ENCODE measurements at places on chromosomes 5 and 9. TPM values are rescaled to one million over a fixed set of nuclear protein-coding genes. Genes with fewer than 3 reads are reported as not detected.
A peak's percentile ranks its signal among the peaks of the same experiment; 100 is the strongest.

- DNase-seq: peak; percentile 65
These were observed at the start of gene ADRA1B for GRCh38 chr5:159915904-159916840. Gene ADRA1B (plus strand): TSS chr5:159916482. CDS start chr5:159916906, 424 bp downstream.

DNA sequence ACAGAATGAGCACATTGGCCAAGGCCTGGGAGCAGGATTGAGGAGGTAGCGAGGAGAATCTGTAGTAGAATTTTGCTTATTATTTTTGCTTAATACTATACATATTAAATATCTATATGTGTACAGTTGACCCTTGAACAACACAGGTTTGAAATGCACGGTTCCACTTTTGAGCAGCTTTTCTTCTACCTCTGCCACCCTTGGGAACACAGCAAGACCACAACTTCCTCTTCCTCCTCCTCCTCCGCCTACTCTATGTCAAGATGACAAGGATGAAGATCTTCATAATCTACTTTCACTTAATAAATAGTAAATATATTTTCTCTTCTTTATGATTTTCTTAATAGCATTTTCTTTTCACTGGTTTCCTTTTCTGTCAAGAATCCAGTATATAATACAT, 541.4 kb downstream of the KCTD16 start:
- no peak for DNase-seq

DNA sequence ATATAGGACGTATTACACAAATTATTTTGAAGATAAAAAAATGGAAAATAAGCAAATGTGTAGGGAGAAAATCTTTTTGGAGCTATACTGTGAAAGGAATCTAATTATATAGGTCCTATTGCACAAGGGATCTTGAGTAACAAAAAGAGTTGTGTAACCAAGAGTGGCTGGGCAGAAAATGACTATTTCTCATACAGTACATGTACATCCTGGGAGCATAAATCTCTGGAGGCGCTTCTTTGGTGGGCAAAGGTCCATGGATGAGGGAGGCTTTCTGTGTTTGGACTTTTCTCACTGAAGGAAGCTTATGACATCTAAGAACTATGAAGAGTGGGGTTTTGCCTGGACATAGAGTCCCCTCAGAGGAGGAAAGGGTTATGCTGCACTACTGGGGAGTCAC, 29.8 kb downstream of the ANKS6 start:
- DNase-seq: no peak

Gene MEGF10
- 1.1 TPM for total RNA-seq

Gene LRRC19
- total RNA-seq: not detected

GRCh38 chr5:1594357-1595106, 70.8 kb upstream of the LPCAT1 start:
- no peak for DNase-seq

- no peak for DNase-seq
These were observed 210.7 kb upstream of the TNC start for GRCh38 chr9:115328677-115329076.

DNA sequence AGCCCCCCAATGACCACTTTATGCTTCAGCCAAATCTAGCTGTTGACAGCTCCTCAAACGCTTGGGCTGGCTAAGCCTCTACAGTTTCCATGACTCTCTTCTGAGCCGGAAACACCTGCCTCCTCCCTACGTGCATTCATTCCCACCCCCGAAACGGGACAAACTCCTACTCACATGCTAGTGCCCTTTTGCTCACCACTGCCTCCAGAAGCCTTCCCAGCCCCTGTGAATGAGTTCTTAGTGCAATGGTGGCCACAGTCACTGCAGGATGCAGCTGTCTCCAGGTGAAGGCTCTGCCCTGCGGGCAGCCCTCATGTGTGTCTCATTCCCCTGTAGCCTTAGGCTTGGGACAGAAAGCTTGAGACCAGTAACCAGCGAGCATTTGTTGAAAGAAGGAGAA, 68.8 kb upstream of the DAB2IP start:
- no peak for DNase-seq

- DNase-seq: no peak
These were observed 31.3 kb downstream of the TMEM174 start for GRCh38 chr5:73204332-73204731.

Gene SCGB3A2
- total RNA-seq: not detected

GRCh38 chr9:114606068-114606467, 5.0 kb upstream of the TMEM268 start:
- no peak for DNase-seq

- DNase-seq: peak; percentile 4
These were observed 73.0 kb downstream of the C9orf85 start for GRCh38 chr9:71984403-71984802.

DNA sequence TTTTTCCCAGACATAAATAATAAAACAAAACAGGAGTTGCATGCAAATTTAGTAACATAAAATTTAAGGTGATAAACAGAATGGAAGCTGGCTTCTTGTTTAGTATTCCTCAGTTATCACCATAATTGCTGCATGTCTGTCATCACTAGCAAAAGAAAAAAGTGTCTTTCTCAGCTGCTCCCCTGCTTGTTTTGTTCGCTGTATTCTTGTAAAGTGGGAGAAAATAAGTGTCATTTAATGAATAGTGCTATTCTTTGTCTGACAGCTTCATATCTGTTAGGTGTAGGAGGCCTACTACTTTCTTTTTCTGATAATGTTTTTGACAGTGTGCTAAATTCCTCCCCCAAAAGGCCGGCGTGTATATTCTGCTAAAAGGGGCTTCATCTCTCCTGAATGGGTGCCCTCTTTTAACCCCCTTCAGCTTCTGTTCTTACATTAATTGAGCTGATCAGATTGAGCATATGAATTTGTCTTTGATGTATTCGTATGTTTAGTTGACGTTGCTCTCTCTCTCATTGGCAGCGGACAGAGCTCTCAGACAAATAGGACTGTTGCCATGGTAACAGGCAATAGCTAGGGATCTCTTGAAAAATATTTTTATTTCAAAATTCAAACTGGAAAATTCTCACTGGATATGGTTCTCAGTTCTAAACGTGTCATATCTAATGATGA, 303.8 kb downstream of the KIAA0825 start:
- DNase-seq: no peak

Gene GRAMD2B
- total RNA-seq: 5.2 TPM

DNA sequence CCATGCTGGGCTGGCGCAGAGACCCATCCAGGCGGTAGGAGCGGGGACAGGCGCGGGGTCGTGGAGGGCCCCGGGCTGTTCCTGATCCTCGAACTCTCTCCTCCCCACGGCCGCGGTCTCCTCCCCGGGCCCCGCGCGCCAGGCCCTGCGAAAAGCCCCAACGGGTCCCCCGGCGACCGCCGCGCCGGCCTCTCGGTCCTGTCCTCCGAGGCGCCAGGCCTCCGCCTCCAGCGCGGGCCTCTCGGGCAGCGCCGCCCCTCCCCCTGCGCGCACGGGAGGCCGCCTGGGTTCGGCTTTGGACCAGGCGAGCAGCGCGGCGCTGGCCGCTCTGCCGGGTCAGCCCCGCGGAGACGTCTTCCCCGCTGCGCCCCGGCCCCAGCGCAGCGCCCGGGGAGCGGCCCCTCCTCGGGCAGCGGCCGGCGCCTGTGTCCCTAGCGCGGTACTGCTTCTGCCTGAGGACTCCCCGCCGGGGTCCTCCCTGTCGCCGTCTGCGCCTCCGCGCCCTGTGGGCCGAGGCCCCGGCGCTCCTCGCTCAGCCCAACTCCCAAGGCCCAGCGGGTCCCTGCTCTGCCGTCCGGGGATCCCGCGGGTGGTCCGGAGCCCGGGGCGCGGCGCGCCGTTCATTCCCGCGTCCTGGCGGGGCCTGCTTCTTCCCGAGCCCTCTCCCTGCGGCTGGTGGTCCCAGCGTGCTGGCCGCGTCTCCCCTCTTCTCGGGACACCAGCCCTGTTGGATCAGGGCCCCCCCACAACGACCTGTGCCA, 13.4 kb downstream of the COL23A1 start:
- no peak for DNase-seq

DNA sequence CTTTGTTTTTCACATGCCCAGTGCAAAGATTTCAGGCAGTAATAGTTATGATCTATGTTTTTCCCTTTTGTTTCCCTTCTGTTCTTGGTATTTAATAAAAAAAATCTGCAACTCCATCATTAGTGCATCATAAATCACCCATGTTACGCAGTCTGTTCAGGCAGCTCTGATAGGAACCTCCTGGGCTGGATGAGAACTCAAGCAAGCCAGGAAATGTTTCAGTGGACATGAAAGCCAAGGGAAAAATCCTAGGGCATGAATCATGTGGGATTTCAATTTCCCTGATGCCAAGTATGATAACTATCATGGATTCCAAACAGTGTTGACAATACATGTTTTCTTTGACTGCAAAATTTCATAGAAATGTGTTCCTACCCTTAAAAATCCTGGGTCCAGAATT, 119.7 kb upstream of the TARS1 start:
- peak; percentile 78 for DNase-seq

- no peak for DNase-seq
These were observed 1665.4 kb upstream of the CDH9 start for GRCh38 chr5:28703651-28704260.

DNA sequence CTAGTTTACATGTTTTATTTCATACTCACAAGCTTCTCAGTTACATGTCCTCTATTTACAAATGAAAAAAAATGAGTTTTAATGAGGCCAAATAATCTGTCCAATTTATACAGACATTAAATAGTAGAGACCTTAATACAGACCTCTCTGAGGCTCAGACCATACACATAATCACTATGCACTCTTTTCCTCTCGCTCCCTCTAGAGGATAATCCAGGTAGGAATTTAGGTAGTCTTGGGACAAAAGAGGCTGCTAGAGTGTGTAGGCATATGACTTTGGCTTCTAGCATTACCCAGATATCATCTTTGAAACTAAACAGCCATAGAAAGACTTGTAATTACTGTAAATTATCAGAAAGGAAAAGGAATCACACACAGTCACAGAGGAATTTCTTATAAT, 444.7 kb downstream of the HINT1 start:
- peak; percentile 63 for DNase-seq

GRCh38 chr9:121660876-121661275, 9.4 kb downstream of the DAB2IP start:
- DNase-seq: no peak

- no peak for DNase-seq
These were observed 166.8 kb downstream of the PAX5 start for GRCh38 chr9:36867241-36867640.

- DNase-seq: no peak
These were observed 12.6 kb downstream of the LMX1B start for GRCh38 chr9:126626127-126626925.

Gene KCNMB1
- not detected for total RNA-seq

Gene ADGRD2
- total RNA-seq: not detected

GRCh38 chr9:6564360-6564759, 81.2 kb downstream of the GLDC start:
- no peak for DNase-seq

DNA sequence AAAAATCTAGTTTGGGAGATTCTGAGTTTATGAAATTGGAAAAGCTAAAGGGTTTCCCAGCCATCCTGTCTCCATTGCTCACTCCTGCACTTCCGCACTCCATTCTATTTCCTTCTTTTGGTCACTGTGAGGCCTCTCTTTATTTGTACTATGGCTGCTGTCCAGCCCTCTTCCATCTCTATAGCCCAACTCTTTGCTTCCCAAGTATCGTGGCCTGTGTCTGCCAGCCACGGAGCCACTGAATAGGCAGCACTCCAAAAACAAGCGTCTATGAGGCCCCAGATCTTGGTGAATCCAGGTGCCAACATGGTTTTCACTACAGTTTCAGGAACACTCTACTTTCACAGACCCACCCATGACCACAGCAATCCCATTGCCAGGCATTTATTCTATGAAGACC, 37.2 kb downstream of the GRAMD2B start:
- DNase-seq: no peak

Gene EIF4E1B
- total RNA-seq: not detected

DNA sequence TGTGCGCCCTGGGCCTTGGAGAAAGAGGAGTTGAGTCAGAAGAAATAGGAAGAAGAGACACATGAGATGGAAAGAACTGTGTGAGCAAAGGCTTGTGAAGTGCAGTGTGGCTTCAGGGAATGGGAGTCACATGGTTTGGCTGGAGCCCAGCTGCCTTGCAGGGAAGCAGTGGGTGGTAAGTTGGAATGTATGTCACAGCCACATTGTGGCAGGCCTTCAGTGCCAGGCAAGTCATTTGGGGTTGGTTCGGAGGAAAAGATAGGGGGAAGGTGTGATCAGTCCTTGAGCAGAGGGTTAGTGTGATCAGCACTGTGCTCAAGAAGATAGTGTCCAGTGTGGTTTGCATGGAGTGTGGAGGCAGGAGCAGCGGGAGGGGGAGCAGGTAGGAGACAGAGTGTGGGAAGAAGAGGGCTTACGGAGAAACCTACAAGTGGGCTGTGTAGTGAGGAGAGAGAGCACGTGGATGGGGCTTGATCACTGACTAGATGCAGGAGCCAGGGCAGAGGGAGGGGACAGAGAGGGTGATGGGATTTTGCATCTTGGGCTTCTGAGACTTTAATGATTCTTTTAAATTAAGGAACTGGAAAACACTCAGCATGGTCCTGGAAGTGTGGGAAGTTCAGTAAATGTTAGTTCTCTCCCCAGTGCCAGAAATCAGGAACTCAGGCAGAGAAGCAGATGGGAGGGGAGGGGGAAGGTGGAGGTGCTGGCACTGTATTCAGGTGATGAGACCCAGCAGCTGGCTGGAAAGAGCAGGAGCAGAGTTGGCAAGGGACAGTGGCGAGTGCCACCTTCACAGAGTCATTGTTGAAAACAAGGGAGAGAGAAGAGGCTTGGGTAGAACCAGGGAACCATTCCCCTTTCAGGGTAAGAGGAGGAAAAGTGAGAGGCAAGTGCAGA, 46.6 kb downstream of the ARHGAP26 start:
- peak; percentile 68 for DNase-seq

GRCh38 chr9:3205421-3206095, 320.2 kb downstream of the RFX3 start:
- DNase-seq: peak; percentile 37

- no peak for DNase-seq
These were observed 202.7 kb upstream of the MVB12B start for GRCh38 chr9:126123927-126124326.

DNA sequence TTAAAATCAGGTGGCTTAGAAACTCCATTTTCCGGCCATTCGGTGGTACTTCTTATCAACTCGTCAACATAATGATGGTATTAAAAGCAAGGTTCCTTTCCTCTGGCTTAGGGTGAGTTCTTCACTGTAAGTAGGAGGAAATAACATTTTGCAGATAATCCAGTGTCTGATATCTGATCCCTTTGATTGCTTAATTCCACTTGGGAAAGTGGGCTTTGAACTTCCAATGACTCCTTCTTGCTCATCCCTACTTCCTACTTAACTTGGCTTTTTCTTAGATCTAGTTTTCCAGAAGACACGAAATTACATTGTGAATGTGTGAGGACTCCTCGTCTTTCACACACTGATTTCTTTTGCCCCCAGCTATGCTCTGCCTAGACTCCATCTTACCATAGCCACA, 31.5 kb downstream of the DDX31 start:
- peak; percentile 36 for DNase-seq

GRCh38 chr5:53616939-53617549, 56.6 kb downstream of the NDUFS4 start:
- DNase-seq: no peak

DNA sequence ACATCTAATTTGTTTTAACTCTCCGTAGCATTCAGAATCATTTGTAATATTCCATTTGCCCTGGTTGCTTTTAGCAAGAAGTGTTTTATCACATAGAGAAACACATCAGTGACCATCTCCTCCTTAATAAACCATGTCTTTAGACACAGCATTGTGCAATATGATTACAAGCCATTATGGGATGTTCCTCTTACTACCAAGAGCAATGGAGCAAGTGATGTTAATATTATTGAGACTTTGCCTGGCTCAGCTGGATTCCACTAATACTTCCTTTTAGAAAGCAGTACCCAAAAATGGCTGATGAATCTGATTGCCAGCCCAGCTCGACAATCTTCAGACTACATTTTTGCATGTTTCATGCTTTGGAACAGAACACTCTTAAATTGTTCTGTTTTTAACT, 364.2 kb downstream of the OSTF1 start:
- DNase-seq: no peak

- no peak for DNase-seq
These were observed 273.3 kb upstream of the ANKRD55 start for GRCh38 chr5:56506211-56506965.
